ENCODE measurements at places on chromosomes 6 and 20. TPM values are rescaled to one million over a fixed set of nuclear protein-coding genes. Genes with fewer than 3 reads are reported as not detected.

- DNase-seq = no peak
Observed at GRCh38 chr6:56475736-56476457, 166.8 kb downstream of the DST start.

DNA sequence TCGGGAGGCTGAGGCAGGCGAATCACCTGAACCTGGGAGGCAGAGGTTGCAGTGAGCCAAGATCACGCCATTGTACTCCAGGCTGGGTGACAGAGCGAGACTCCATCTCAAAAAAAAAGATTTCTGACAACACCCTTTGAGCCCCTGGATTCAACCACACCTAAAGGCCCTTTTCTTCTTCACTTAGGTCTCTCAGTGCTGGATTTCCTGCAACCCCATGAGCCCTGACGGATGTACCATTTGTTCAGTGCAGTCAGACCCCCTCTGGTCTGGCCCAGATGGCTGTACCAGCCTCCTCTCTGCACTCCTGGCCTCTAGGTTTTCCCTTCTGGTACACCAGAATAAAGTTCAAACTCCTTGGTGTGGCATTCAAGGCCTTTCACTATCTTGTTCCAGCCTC lies 9.1 kb upstream of the NOL4L start:
- DNase-seq = no peak

The SLC22A3 gene
- total RNA-seq = not detected

GRCh38 chr20:37544386-37544785 lies 16.7 kb upstream of the BLCAP start:
- DNase-seq = no peak

DNA sequence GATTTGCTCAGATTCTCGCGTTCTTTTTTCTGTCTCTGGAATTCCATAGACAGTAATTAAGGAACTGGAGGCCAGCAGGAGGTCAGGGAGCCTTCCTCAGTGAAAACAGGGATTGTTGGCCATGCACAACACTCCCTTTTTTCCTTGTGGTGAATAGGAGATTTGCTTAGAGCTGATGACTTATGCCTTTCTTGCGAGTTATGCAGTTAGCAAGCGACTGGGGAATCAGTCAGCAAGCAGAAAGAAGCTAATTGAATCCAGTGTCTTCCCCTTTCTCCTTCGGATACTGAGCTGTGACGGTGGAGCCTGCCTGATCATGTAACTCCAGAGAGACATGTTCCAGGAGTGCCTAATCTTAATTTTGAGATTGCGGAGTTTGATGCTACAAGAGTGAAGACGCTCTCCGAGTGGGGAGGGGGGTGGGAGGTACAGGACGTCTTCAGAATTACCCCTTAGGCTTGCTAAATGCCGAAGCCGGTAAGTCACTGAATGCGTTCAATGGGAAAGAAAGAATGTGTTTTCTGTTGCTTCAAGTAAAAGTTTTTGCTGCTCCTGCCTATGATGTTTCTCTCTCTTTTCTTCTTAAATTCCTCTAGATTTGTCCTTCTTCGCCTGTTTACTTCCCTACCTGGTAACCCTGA lies 165.9 kb downstream of the SASH1 start:
- DNase-seq = no peak

The SRMS gene
- 0.17 TPM for total RNA-seq

- DNase-seq = peak; percentile 41
Observed at GRCh38 chr6:108156180-108156937, 9.5 kb upstream of the NR2E1 start.

DNA sequence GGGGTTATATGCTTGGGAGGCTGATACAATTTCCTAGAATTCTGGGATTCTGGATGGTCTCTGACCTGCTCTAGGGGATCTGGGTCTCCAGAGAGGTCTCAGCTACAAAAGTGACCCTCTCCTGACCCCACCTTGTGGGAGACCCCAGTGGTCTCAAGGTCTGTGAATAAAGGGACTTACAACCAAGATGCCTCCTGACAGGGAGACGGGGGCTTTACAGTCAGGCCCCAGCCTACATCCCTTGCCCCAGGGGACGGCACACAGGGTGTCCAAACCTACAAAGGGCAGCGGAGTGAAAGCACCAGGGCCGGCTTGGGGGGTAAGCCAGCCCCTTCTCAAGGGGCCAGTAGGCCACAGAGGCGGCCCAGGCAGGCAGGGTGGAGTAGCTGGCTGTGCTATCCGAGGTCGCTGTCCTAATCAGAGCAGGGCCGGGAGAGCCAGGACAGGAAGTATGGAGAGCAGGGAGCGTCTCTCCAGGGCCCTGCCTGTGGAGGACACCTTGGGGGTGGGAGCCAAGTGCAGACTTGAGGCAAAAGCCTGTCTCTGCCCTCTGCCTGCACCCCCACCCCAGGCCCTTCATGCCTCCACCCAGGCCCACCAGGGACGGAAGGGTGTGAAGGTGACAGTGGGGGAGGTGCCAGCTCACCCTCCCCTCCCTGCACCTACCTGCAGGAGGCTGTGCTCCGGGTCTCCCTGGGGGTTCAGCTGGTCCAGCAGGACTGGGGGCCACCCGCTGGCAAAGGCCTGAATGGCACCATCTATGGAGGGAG lies 3.5 kb downstream of the GFRA4 start:
- DNase-seq = no peak

- no peak for DNase-seq
Observed at GRCh38 chr20:24943196-24943595, 5.9 kb upstream of the CST7 start.

GRCh38 chr6:93017626-93018025 lies 401.7 kb downstream of the EPHA7 start:
- DNase-seq = no peak
